Dermis blood vessel endothelial cell (primary cell): ENCODE measurements at places on chromosomes 2 and 18.
A peak's percentile ranks its signal among the peaks of the same experiment; 100 is the strongest.

- peak; percentile 44 for DNase-seq
Observed at GRCh38 chr2:150166313-150167051, 321.0 kb downstream of the RND3 start.

DNA sequence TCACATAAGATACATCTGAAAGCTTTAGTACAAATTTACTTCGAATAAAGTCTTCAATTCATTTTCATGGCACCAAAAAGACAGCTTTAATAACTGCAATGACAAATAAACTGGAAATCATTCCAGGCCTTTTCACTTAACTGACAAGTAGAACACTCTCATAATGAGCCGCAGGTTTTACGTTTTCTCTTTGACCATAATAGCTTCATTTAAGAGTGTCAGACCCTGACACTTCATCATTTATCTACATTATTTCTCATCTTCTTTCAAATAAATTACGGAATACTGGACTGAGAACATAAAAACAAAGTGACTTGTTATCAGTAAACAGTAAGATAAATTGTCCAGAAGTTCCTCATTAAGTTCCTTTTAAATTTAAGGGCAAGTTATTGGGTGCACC, 1252.9 kb upstream of the ACVR2A start:
- DNase-seq, result no peak

DNA sequence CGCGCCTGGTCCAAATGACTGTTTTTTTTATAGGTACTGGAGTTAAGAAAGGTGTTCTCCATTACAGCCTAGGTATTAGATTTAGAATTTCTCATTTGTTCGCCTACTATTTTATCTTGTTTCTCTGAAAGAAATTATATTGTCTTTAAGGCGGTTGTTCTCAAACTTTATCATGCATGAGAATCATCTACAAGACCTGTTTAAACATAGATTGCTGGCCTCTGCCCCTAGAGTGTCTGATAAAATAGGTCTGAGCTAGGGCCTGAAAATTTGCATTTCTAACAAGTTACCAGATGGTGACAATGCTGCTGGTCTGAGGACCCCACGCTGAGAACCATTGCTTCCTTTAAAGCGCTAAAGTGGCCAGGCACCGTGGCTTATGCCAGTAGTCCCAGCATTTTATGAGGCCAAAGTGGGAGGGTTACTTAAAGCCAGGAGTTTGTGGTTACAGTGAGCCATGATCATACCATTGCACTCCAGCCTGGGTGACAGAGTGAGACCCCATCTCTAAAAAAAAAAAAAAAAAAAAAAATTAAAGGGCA, 34.0 kb upstream of the RNF138 start:
- no peak for DNase-seq

DNA sequence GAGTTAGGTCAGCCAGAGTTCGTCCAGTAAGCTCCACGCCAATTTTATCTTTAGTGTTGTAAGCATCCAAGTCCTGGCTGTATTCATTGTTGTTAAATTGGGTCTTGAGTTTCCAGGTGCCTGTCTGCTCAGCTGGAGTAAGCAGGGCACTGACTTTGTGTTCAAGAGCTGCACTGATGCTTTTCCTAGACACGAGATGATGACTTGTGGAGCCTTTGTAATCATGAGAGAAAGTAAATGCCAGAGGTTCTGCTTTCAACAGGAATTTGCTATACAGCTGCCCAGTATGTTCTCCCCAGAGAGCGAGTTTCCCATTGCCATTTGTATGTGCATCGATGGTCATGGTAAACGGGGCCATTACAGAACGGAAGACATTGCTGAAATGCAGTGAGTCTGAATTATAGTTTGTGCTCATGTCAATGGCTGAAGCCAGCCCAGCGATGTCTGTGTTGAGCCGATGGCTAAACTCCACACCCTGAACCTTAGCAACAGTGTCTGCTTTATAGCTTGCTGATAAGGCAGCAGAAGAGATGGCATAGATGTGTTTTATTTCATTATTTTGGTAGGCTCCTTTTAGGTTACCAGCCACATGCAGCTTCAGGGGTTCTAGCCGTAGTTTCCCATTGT, 32.9 kb downstream of the APOB start:
- no peak for DNase-seq

- peak; percentile 31 for DNase-seq
Observed at GRCh38 chr2:98710734-98711133, 20.2 kb downstream of the MGAT4A start.

DNA sequence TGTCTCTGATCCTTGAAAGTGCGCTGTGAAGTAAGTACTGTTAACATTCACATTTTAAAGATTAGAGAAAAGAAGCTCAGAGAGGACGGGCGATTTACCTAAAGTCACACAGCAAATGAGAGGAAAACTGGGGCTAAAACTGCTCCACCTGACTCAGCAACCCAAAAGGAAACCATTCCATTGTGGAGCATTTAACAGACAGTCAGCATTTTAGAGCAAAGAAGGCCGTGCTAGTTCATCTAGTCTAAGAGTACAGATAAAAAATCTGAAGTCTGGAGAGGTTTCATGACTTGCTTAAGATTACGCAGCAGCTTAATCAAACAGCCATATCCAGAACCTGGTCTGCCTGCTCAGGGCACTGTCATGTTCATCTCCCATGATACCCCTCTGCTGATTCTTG, 19.9 kb upstream of the KCNF1 start:
- no peak for DNase-seq

- no peak for DNase-seq
Observed at GRCh38 chr2:239110595-239111048, 262.7 kb downstream of the TWIST2 start.

GRCh38 chr2:85438201-85439024, 19.9 kb downstream of the SH2D6 start:
- DNase-seq, result no peak
